Hematopoietic multipotent progenitor cell treated with erythropoietin and hydrocortisone succinate and interleukin-3 and kit ligand, for 6 days (in vitro differentiated cells): ENCODE measurements at places on chromosomes 11 and 22.

GRCh38 chr11:34380696-34381095 is 22.9 kb upstream of the ABTB2 start:
- no peak for DNase-seq

GRCh38 chr22:41132550-41132949 is 40.2 kb downstream of the EP300 start:
- DNase-seq, result no peak

DNA sequence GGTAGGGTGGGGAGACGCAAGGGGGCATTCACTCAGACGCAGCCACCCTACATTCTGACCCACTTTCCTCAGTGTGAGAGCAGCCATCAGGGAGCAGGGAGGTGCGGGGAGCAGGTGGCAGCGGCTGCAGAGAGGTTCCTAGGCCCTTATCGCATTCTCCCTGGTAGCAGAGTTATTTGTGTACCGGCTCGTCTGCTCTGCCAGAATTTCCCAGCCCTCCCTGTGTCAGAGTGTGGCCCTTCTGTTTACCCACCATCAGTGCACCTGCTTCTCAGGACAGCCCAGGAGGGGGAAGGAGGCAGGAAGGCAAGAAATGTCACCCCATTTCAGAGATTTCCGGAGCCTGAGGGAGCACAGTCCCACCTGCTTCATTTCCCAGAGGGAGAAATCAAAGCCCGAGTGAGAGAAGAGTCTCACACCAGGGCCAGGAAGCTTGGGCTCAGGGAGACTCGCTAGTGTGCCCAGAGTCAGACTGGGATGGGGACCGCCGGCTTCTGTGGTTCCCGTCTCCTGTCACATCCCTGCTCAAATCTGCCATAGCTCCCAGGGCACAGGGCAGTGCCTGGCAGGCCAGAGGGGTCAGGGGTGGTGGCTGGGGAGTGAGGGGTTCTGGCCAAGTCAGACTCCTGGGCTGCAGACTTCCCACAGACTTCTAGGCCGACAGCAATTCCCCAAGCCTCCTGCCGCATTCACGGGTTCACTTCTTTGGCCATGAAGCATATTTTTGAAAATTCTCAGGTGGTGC is 49.7 kb downstream of the ARRB1 start:
- DNase-seq, result no peak

- DNase-seq, result no peak
Observed at GRCh38 chr11:47991266-47991830, 11.0 kb downstream of the PTPRJ start.

GRCh38 chr22:29122041-29122440 is 49.2 kb downstream of the KREMEN1 start:
- DNase-seq, result peak; percentile 67

DNA sequence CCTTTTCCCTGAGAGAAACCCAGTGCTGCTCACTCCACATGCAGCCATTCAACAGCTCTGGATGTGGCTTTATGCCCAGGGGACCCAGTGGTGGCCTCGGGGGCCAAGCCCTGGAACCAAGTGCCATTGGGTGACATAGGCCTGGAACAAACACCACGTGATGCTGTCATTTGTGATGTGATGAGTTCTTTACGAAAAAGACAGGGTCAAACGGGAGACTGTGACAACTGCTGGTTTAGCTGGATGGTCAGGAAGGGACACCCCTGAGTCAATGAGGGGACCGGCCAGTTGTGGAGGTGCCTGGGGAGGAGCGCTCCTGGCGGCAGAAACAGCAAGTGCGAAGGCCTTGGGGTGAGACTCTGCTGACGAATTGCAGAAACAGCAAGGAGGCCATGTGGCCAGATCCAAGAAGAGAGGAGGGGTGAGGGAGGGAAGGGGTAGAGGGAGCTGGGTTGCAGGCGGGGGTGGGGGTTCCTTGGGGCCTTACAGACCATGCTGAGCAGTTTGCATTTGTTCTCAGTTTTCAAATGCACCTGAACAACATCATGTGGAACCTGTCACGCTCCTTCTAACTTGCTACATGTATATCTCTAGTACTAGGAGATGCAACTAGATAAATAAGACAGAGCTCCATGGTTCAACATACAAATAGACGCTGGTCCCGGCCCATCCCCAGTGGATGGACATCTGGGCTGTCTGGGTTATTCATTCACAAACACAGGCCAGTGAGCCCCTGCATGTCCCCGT is 56.1 kb downstream of the IGLL5 start:
- DNase-seq, result no peak

DNA sequence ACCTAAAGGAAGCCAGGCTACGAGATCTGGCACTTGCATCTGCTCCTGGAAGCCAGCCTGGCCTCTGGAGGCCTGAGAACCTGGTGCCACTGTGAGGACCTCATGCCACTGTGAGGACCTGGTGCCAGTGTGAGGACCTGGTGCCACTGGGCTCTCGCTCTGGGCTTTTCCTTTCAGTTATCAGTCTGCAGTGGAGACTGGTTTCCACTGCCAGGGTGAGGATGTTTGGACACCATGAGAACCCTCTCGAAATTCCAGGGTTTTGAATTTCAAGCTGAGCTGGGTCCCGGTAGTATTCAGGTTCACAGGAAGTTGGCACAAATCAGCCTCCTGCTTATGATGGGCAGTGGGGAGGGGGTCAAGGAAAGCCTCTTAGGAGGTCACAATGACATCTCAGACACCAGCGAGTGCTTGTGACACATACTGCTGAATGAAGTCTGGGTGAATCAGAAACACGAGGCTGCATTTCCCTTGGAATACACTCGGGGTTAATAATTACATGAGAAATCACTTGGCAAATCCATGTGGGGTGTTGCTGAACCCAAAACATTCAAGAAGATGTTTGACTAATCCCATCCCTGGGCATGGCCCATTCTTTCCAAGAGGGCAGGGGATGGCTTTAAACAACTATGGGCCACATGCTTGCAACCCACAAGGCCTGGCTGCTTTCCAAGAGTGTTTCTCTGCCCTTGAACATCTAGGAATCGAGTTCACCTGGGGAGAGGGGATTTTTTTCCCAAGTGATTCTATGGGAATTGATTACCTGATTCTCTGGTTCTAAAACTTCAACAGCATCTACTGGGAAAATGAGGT is 60.2 kb downstream of the LINC01488 start:
- no peak for DNase-seq

DNA sequence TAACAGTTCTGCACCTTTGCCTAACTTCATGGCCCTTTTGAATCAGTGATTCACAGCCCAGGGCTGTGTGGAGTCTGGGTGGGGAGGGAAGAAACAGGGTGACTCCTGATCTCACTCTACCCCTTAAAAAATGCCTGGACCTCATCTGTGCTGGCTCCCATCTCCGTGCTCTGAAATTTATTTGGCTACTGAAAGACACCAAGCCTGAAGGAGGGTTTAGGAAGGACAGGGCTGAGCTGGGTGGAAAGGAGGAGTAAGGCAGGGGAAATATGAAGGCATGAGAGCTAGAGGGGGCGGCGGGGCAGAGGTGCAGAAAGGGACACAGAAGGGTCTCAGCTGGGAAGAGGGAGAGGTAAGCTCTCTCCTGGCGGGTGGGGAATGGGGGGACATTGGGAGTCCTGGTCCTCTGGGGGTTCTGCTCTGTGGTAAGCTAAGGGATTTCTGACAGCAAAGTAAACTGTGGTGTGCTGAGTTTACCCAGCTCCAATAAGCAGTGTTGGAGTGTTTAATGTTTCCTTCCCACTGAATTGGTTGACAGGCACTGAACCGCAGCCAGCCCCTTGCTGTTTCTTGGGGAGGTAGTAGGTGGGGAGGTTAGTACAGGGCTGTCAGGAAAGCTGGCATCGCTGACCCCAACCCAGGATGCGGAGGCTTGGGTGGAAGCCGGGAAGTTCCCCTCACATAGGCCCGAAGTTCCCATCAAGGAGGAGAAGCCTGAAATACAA is 71.1 kb downstream of the RPUSD4 start:
- DNase-seq, result no peak

GRCh38 chr11:27166130-27166529 is 125.5 kb downstream of the BBOX1 start:
- DNase-seq, result no peak

GRCh38 chr11:3119141-3119821 is 45.8 kb downstream of the OSBPL5 start:
- no peak for DNase-seq

DNA sequence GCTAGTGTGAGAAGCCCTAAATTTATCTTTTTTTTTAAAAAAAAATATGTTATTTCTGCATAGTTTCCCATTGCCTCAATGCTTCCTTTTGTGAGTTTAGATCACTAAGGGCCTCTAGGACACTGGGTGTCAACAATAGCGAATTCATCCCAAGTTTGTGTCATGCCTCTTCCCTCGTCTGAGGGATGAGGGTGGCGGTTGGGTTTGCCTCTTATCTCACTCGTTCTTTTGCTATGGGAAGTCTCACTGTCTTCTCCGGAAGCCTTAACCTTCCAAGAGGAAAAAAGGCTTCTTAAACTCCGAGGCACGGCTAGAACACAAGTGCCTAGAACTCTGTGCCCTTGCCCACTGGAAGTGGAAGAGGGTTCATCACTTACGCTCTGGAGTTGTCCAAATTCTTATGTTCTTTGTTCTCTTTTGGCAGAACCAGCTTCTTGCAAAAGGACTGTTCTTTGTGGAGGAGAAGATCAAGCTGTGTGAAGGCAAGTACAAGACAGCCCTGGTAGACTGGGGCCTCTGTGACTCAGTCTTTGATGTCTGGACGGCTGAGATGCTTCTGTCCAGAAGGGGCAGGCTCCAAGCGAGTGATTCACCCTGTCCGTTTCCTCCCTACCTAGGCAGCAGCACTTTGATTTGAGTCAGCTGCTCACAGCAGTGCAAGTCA is 78.5 kb downstream of the TRAF6 start:
- no peak for DNase-seq

DNA sequence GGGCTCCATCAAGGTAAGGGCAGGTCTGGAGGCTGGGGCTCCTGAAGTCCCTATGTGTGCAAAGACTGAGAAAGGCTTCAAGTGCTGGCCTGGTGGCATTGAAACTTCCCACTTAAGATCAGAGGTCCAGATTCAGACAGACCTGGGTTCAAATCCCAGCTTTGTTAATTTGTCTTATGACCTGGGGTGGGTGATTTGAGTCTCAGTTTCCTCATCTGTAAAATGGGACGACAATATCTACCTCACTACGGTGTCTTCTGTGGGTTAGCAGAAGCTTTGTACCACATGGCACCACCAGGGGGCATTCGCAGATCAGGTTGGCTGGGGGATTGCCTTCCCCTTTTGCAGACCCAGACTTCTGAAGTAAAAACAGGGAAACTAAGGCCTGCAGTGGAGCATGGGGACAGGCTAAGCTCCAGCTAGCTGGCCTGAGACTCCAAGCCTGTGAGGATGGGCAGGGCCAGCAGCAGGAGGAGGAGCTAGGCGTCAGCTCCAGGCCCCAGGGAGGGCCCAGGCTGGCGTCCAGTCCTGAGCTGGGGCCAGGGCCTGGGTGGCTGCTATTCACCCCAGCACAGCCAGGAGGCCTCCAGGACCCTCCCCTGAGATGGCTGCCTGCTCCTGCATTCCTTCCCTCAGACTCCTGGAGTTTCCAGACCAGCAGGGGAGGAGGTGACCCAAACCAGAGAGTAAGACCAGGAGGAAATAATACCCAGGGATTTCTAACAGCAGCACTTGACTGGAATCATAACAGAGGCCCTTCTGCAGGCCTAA is 1.5 kb downstream of the CASTOR1 start:
- DNase-seq, result peak; percentile 93

GRCh38 chr11:60905551-60906113 is 753 bp downstream of the PRPF19 start:
- DNase-seq, result peak; percentile 60

DNA sequence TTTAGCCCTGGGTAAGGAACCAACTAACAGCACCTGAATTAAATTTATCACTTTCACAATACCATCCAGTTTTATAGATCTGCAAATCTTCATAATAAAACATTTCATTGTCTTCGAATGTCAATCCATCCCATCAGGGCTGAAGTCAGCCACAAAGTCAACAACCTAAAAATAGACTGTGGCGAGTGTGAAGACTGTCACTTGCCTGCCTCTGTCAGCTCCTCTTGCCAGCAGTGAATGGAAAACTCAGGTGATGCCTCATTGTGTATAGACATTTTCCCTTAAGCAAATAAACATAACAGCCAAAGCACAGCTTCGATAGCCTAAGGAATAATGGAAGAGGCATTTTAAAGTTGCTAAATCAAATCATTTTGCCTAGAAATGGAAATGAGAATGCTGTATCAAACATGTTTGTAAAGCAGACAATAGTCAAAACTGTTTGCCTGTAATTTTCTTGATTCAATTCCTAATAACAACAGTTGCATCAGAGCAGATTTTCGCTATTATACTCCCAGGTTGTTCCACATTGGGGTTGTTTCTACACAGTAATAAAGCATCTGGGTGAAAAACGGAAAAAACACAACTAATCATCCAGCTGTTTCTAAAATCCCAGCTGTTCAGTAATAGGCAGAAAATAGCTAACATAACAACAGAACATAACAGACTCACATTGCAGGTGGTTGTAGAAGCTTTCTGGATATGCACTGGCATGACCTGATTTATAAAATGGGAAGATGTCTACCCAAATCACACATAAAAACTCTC is 15.7 kb downstream of the KCNA4 start:
- DNase-seq, result no peak
